ENCODE measurements at places on chromosomes 11 and 22.

- no peak for DNase-seq
Measured at GRCh38 chr11:123573286-123573685, 81.1 kb downstream of the SCN3B start.

- no peak for DNase-seq
Measured at GRCh38 chr11:2982214-2982613, 9.9 kb downstream of the NAP1L4 start.

DNA sequence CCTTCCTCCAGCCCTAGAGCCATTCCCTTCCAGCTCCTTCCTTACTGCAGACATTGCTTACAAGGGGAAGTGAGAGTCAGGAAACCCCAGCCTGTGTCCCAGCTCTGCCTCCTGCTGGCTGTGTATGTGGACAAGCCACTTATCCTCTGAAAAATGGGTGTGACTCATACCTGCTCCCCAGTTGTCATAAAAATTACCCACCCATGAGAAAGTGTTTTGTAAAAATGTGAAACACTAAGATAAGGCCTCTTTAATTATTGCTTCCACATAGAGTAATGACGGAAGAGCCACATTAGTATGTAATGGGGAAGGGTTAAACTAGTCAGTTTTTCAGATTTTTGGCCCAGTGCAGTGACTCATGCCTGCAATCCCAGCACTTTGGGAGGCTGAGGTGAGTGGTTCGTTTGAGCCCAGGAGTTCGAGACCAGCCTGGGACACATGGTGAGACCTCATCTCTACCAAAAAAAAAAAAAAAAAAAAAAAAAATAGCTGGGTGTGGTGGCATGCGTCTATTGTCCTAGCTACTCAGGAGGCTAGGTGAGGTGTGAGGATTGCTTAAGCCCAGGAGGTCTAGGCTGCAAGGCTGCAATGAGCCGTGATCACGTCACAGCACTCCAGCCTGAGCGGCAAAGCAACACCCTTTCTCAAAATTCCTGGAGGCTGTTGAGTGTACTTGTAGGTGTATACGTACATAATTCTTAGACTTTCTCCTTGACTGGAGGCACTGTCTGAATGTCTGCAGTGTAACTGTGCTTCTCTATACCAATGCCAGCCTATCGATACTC is 84.9 kb downstream of the CTTN start:
- DNase-seq = no peak

DNA sequence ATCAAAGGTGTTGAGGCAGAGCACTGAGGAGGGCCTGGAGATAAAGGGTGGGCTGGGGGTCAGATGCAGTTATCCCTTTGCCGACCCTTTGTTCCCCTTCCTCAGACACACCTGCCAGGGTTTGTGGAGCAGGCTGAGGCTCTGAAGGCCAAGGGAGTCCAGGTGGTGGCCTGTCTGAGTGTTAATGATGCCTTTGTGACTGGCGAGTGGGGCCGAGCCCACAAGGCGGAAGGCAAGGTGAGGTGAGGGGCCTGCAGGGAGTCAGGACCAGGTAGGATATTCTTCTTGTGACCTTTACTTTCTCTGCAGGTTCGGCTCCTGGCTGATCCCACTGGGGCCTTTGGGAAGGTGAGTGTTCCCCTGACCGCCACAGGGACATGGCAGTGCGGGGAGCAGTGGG is 2.6 kb downstream of the PRDX5 start:
- no peak for DNase-seq

GRCh38 chr22:50308597-50308935 is 1.1 kb upstream of the PLXNB2 start:
- DNase-seq = no peak

- DNase-seq = no peak
Measured at GRCh38 chr11:76609736-76610370, 60.7 kb downstream of the LRRC32 start.

- DNase-seq = no peak
Measured at GRCh38 chr11:120126620-120127019, 11.3 kb downstream of the TRIM29 start.

DNA sequence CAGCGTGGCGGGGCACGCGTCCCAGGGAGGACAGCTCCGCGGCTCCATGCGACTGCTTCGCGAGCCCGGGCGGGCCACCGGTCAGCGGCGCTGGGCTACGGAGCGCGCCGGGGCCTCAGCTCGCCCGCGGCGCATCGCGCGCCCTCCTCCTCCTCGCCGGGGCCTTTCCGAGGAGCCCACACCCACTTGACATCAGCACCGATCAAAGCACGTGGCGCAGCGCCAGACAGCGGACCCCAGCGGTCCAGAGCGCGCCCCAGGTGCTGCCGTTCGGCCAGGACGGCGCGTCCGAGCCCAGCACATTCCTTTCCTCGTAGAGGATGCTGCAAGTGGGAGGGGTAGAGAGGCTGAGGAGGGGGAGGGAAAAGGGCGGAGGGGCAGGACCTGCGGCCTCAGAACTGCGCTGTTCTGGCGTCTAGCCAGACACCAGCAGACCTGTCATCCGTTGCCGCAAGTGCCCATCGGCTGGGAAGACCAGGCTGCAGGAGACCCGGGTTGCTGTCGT is 88.6 kb downstream of the PLEKHA7 start:
- peak; percentile 66 for DNase-seq

DNA sequence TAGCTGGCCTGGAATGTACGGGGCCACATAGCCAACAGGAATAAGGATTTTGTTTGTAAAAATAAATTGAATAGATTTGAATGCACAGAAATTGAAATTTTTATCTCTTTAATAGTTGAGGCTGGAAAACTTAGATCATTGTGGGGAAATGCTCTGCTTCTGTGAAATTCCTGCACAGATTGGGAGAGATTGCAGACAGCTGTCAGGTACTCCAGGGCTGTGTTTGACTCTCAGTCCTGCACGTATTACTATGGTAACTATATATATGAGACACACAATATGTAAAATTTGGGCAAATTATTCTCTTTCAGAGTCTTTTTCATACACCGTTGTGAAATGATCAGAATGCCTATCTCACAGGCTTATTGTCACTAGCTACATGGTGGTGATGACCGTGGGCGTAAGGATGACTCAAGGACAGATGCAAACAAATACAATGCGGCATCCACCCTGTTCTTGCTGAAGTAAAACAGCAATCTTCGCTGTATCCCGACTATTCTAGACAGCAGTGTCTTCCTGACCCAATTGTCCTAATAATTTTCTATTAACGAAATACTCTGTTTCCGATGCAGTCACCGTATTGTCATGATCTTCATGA is 79.4 kb downstream of the ZC3H12C start:
- DNase-seq = no peak

DNA sequence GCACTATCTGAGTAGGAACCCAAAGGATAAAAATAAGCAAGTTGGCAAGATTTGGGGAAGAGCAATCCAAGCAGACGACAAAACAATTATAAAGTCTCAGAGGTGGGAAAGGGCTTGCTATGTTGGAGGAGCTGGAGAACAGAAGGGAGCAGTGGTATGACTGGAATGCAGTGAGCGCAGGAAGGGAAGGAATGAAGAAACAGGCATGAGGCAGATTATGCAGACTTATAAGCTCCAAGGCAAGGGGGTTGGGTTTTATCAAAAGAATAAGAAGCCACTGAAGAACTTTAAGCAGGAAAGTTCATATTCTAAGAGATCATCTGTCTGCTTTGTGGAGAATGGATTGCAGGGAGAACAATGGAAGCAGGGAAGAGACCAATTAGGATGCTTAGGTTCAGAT is 31.7 kb downstream of the PGM2L1 start:
- DNase-seq = peak; percentile 11

DNA sequence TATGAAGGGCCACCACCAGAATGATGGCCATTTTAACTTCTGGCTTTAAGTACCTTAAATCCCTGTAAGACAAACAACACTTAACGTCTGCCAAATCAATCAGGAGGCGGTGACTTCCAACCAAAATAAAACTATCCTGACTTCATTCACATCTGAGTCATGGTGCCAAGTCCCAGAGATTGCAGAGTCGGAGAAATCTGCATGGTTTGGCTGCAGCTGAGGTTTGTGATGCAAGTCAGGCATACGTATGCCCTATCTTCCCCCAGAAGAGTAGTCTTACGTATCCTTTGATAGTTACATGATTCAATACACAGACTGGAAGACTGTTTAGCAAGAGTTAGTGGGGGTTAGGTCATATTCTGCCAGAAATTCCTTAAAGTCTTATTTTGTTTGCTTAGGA is 1.7 kb upstream of the GAB2 start:
- DNase-seq = no peak

GRCh38 chr11:94539420-94539819 is 4.3 kb upstream of the FUT4 start:
- no peak for DNase-seq

- no peak for DNase-seq
Measured at GRCh38 chr11:71336996-71337754, 84.8 kb upstream of the SHANK2 start.

DNA sequence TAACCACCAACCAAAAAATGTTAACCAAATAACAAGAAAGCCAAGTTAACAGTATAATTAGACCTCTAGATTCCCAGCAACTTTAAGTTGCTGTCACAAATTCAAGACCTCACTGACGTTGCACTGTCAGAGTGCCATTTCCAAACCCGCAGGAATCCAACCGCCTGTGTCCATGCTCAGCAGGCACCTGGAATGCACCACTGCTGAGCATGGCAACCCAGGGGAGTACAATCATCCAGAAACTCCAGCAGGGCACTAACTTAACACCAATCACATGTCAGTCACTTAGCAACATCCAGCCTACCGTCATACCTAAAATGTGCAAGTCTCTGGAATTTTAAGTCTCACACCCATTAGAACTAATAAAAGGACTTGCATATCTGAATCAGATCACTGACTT is 48.8 kb downstream of the SMCO4 start:
- DNase-seq = no peak

DNA sequence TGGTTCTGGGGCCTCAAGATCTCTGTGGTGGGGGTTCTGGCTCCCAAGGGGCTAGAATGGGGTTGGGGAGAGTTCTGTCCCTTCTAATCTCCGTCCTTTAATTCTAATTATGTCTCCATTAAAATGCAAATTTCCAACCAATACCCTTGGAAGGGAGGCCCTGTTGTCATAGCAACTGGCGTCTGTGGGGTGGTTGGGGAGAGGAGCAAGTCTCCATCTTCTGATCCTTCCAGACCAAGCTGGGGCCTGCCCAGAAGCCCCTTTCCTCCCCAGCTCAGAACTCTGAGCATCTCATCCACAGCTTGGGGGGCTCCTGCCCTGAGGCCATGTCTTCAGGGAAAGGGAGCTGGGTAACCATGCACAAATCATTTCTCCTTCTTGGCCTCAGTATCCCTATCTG is 5.4 kb upstream of the RPS19BP1 start:
- no peak for DNase-seq

DNA sequence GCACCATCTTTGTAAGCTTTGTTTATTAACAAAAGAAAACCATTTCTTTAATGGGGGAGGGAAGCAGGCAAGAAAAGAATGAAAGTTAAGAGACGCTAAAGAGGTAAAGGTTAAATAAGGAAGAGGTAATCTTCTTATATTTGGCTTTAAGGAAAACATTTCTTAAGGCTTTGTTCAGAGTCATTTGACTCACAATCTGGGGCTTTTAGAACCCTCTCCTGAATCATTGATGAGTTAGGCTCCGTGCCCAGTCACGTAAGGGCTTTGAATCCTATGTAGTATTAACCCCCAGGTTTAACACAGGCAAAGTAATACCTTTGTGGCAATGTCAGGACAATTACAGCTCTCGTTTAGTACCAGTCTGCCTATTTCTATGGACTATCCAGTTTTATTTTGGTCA is 26.1 kb downstream of the MADD start:
- no peak for DNase-seq

DNA sequence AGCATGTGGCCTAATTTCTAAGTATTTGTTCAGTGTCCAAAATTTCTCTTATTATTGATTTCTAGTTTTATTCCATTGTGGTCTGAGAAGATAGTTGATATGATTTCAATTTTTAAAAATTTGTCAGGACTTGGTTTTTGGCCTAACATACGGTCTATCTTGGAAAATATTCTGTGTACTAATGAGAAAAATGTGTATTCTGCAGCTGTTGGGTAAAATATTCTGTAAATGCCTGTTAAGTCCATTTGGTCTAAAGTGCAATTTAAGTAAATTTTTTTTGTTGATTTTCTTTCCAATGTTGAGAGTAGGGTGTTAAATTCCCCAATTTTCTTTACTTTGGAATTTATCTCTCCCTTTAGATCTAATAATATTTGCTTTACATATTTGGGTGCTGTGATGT is 78.3 kb downstream of the TECTA start:
- DNase-seq = no peak

GRCh38 chr11:100640646-100641045 is 46.4 kb upstream of the ARHGAP42 start:
- no peak for DNase-seq

- no peak for DNase-seq
Measured at GRCh38 chr11:101442936-101443521, 140.8 kb downstream of the TRPC6 start.

- DNase-seq = no peak
Measured at GRCh38 chr11:69382131-69383128, 88.5 kb downstream of the MYEOV start.

GRCh38 chr22:37968452-37969251 is 15.2 kb downstream of the POLR2F start:
- no peak for DNase-seq

- peak; percentile 86 for DNase-seq
Measured at GRCh38 chr11:46537537-46538295, 56.1 kb downstream of the AMBRA1 start.

DNA sequence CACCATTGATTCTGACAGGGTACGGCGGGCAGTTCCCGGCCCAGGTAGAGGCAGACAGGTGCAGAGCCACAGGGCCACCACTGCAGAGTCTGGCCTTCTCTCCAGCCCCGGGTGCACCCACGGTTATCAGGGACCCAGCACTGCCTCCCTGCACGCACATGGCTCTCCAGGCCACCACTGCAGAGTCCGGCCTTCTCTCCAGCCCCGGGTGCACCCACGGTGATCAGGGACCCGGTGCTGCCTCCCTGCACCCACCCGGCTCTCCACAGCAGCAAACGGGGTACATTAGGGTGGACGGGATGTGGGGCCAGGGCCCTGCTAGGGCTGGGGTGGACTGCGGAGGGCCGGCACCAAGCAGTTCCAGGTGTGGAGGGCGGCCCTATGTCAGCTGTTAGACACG is 272.9 kb downstream of the BRD1 start:
- DNase-seq = no peak

DNA sequence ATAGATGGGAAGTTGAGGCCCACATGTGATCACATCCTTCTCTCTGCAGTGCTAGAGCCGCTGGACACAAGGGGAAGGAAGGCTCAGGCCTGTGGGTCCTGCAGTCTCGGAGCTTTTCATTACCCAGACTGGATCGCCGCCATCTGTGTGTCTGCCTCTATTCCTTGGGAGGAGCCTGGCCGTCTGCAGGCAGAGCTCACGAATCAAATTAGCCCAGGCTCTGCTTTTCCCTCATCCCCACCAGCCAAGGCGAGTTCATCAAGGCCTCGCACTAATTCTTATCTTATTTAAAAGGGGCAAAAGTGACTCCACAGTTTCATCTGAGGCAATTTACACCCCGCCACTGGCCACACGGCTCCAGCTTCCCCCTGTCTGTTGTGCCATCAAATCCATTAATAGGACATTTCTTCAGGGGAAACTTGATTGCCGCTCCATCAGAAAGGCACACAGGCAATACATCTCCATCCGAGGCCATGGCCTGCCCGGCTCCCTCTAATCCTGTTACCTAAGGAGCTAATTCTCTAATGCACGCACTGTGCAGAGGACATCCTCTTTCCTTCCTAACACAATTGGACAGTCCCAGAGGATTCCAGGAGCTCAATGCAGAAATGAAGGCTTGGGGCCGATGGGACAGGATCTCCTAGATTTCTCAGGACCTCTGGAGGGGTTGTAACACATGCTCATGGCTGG is 3.3 kb upstream of the HTR3A start:
- no peak for DNase-seq

GRCh38 chr11:85589373-85589772 is 37.8 kb downstream of the DLG2 start:
- peak; percentile 4 for DNase-seq

All from neuronal stem cell (in vitro differentiated cells).